ENCODE measurements at places on chromosomes 12 and 14.

DNA sequence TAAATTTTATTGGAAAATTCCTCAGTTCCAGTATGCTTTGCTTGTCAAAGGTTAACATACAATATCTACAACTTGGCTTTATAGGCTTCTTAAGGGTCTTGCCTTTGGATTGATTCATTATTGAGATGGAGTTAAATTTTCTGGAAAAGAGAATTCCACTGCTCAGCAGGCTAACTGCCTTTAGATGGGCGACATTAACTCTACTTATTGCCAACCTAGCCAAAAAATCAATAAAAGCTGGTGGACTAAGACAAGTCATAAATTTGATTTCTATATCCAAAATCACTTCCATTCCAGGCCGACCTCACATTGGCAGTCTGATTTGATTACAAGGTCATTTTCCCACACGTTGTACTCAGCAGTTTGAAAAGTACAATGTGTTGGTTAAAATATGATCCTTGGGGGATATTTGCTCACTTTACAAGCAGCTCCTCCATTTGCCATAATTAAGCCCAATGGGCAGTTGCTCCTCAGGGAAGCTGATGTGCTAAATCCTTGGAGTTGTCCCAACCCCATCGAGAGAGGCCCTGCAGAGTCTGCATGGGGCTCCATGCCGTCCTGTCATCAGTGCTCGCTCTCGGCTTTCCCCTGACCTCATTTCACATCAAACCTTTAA is 36.1 kb upstream of the CRY1 start:
- DNase-seq: no peak

GRCh38 chr14:99791476-99792209 is 1.6 kb upstream of the EML1 start:
- peak; percentile 23 for DNase-seq

DNA sequence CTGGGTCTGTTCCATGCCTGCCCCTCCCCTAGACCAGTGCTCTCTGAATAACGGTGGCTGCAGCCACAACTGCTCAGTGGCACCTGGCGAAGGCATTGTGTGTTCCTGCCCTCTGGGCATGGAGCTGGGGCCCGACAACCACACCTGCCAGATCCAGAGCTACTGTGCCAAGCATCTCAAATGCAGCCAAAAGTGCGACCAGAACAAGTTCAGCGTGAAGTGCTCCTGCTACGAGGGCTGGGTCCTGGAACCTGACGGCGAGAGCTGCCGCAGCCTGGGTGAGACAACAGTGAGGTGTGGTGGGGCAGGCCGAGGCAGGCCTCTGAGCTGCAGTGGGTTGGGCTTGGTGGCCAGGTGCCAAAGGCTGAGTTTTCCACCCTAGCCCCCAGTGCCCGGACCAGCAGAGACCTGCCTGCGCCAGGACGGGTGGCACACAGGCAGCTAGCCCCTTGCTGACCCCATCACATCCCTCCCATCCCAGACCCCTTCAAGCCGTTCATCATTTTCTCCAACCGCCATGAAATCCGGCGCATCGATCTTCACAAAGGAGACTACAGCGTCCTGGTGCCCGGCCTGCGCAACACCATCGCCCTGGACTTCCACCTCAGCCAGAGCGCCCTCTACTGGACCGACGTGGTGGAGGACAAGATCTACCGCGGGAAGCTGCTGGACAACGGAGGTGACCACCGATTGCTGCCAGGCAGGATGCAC is 28.2 kb upstream of the LRP1-AS start:
- no peak for DNase-seq

- DNase-seq: no peak
Observed at GRCh38 chr14:100389497-100390104, 66.5 kb downstream of the SLC25A47 start.

DNA sequence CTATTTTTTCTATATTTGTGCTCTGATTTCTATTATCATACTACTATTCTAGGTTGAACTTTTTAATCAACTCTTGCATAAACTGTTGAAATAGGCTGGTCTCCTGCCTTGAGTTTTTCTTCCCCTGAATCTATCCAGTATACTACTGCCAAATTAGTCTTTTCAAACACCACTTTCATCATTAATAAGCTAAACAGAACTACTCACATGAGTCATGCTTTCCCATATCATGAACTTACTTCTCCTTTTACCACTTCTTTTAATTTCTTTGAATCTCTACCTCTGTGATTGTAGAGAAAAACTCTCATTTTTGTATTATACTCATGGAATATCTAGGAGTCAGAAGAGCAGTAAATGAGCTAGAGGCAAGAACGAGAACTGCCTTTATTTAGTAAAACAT is 340.3 kb upstream of the PDE3A start:
- peak; percentile 14 for DNase-seq

GRCh38 chr12:2456813-2457186 is 338.0 kb upstream of the FKBP4 start:
- DNase-seq: no peak

GRCh38 chr14:68516342-68516741 is 276.5 kb downstream of the ZFP36L1 start:
- DNase-seq: no peak

DNA sequence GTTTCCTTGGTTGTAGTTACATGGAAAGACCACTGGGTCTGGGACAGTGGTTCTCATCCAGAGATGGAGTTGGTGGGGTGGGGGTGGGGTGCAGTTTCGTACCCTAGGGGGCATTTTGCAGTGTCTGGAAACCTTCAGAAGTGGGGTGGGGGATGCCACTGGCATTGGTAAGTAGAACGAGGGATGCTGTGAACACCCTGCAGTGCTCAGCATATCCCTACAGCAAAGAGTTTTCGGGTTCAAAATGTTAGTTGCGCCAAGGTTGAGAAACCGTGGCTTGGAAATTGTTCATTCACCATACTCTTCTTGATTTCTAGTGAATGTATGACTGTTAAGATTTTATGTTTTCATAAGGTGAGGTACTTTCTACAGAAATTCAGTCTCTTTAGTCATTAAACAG is 28.7 kb downstream of the TRAF3 start:
- DNase-seq: no peak

DNA sequence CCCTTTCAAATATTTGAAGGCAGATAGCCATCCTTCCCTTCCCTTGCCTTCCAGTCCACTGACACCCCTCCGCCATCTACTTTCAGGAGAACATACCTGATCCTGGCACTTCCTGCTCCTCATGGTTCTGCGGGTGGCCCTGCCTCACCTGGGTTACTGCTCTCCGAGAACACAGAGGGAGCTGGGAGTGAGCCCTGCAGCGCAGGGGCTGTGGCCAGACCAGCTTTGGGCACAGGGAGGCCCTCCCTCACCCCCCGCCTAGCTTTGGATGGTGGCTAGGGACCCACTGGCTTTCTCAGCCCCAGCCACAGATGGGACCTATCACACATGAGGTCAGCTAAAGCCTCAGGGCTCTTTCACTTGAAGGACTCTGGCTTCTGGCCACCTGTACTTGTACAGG is 12.4 kb downstream of the IQSEC3 start:
- no peak for DNase-seq

- no peak for DNase-seq
Observed at GRCh38 chr12:50297027-50297426, 13.7 kb upstream of the LIMA1 start.

DNA sequence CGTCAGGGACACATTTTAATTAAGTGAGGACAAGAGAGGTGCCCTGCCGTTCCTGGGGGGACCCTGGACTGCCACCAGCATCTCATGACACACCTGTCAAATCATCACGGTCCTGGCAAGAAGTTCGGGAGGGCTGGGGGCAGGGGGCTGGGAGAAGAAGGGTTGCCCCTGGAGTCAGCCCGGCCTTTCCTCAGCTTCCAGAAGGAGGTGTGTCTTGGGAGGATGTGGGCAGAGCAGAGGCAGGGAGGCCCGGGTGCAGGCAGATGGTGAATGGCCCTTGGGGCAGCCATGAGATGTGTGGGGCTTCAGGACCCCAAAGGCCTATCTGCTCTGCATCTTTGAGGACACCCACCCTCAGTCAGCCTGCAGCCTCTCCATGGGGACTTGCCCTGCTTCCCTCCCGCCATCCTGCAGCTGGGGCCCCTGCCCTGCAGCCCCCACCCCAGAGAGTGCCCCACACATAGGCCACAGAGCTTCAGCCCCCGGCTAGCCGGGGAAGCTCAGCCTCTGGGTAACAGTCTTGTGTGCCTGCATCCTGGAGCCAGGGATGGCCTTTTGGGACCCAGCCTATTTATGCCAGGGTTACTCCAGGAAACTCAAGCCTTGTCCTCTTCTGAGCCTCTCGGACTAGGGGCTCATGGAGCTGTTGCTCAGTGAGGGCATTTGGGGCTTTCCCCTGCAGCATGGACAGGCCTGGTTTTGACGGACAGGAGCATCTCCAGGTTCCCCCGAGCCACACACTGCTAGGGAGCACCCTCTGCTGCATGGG is 178.5 kb downstream of the KIF26A start:
- no peak for DNase-seq

DNA sequence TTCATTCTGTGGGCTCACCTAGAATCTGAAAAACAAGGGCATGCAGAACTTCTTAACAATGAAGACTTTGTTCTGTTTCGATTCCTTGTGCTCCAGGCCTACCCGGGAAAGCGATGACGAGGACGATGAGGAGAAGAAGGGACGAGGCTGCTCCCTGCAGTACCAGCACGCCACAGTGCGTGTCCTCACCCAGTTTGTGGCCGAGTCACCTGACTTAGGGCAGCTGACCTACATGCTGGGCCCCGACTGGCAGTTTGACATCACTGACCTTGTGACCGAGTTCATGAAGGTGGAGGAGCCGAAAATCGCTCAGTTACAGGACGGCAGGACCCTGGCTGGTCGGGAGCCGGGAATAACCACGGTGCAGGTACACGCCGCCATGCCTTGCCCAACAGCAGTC is 585.4 kb downstream of the AACS start:
- no peak for DNase-seq

DNA sequence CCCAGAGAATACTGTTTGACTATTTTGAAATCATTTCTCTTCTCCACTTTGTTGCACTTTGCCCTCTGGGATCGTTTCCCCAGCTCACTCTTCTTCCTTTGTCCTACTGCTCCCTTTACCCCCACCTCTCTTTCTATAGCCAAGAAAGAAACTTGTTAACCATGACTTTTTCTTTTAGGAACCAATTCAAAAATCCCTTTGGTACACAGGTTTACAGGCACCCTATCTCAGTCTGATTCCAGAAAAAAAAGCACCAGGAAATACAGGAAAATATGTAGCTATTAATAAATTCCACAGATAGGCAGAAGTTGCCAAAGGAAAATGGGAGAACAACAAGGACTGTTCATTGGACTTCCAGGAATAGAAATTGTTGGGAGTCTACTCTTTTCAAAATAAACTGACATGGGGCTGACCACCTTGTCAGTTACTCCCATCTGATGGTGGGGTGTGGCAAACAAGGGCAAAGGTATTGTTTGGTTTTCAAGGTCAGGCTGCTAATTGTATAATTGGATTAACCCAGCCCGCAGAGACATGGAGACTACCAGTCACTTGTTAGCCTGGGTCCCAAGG is 82.4 kb downstream of the CRADD start:
- no peak for DNase-seq

GRCh38 chr14:72675126-72675525 is 218.8 kb downstream of the DPF3 start:
- peak; percentile 43 for DNase-seq

GRCh38 chr14:55540847-55541773 is 38.9 kb upstream of the KTN1 start:
- no peak for DNase-seq

DNA sequence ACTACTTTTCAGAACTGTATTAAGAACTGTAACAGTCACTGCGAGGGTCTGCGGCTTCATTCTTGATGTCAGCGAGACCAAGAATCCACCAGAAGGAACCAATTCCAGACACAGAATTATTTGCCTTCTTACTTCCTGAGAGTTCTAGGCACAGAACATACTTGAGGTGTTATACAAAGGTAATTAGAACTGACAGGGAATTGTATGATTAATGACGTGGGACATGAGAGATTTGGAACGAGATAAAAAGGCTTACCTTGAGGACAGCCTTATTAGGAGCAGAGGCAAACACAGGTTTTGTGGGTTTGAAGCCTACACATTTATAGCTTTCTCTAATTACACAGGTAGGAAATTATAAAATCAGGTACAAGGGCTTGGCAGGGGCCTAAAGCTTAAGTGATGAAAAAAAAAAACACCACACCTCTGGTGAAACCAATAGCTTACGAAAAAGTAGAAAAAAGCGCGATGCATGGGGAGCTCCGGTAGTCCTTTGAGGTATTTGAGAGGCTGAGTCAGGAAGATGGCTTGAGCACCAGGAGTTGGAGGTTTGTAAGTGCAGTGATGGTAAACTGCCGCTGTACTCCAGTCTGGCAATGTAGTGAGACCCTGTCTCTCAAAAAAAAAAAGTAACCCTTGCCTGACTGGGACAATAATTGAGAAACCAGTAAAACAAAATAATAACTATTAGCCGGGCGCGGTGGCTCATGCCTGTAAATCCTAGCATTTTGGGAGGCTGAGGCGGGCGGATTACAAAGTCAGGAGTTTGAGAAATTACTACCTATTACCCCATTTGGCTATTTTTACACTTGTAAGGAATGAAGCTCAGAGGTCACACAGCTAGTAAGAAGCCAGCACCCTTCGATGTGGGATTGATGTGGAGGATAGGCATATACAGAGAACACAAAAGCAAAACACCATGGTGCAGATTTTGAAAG is 795 bp upstream of the ACOT2 start:
- DNase-seq: no peak

- peak; percentile 8 for DNase-seq
Observed at GRCh38 chr12:88063375-88063774, 34.2 kb upstream of the C12orf50 start.

DNA sequence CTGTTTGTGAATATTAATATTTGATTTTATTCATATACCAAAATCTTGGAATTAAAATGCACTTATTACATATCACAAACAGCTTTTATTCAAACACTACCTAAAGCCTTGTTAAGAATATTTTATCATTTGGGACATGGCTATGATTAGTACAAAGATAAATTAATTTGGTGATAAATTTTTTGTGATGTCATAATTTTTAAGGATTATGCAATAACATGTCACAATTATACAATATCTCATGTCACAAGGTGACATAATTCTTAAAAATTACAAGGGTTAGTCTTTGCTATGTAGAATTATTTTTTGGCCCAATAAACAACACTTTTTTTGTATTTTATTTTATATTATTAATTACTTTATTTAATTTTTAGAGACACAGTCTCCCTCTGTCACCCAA is 113.7 kb downstream of the TMTC3 start:
- DNase-seq: no peak

- DNase-seq: no peak
Observed at GRCh38 chr12:69519871-69520270, 49.7 kb downstream of the FRS2 start.

GRCh38 chr12:121753844-121754264 is 39.6 kb downstream of the RHOF start:
- DNase-seq: no peak

DNA sequence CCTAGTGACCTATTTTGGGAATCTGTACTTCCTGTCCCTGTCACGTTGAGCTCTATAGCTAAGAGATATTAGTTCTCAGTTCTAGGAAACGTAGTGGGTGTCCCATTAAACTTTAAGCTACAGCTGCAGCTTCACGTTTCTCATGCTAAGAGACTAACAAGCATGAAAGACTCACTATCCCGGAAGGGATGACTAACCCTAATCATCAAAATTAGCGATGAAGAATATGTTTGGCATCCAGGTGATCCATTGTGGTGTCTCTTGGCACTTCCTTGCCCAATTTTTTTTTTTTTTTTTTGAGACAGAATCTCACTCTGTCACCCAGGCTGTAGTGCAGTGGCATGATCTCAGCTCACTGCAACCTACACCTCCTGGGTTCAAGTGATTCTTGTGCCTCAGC is 11.0 kb upstream of the LALBA start:
- no peak for DNase-seq

- DNase-seq: no peak
Observed at GRCh38 chr12:31215518-31216232, 110.3 kb downstream of the SINHCAF start.

GRCh38 chr12:52055731-52056711 is 4.8 kb downstream of the NR4A1 start:
- no peak for DNase-seq

- no peak for DNase-seq
Observed at GRCh38 chr14:68694516-68695235, 98.2 kb downstream of the ZFP36L1 start.

All from GM20000 (cell line).